T-cell (primary cell): ENCODE measurements at places on chromosomes 1 and 21.

DNA sequence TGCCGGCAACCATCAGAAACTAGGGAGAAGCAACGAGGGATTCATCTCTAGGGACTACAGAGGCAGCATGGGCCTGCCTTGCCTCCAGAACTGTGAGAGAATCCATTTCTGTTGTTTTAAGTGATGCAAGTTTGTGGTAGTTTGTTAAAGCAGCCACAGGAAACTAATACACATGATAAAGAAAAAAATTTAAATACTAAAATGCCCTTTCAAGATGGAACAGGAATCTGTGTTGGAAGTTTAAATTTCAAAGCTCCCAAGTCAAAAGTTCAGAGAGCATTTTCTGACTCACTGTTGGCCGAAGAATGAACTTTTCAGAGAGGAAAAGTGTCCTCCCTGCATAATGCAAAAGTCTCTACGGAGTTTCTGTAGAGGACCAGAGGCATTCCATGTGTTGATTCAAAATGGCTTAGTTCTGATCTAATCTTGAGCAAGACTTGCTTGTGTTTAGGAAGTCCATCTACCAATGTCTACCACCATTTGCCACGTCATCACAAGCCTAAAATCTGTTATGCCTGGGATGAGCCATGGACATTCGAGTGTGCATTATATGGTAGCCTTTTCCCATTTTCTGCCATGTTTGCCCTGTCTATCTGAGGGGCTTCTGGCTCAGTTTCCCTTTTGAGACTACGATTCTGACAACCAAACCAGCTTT lies 22.4 kb upstream of the ARHGAP29 start:
- no peak for DNase-seq

- DNase-seq = no peak
Measured at GRCh38 chr1:39954324-39954869, 548 bp upstream of the MFSD2A start.

DNA sequence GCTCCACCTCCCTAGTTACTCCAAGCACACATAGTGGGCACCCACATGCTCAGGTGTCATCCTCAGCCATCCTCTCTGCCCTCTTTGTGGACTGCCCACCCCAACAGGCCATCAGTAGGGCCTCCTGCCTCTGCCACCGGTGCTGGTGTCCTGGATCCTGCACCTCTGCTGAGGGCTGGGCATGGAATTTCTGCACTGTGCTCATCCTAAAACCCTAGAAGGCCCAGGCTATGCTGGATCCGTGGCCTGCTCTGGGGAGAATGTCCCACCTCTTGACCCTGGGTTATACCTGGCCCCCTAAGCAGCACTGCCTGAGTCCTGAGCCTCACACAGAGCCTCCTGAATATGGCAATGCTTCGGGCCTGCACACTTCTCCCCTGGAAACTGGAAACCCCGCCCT lies 318.3 kb downstream of the MATN1 start:
- DNase-seq = no peak

- DNase-seq = no peak
Measured at GRCh38 chr1:227006226-227006796, 66.2 kb downstream of the COQ8A start.

DNA sequence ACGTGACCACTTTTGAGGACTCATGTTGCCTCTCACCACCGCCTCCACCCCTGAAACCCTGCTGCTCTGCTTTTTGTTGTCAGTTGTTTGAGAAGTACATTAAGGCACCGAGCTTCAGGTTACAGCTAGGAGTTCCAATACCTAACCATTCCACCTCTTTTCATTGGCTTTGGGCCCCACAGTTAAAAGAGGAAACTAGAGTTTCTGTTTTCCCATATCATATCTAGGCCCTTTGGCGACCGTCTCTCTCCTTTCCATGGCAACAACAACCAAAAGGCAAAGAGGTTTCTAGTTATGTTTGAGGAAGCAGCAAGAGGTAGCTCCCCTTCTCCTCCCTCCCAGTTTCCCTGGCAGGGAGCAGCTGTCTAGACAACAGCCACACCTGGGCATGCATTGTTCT lies 5.9 kb downstream of the ANKRD35 start:
- no peak for DNase-seq

GRCh38 chr1:205632669-205633169 lies 908 bp upstream of the ELK4 start:
- DNase-seq = no peak

- no peak for DNase-seq
Measured at GRCh38 chr1:14715802-14716201, 117.3 kb downstream of the KAZN start.

DNA sequence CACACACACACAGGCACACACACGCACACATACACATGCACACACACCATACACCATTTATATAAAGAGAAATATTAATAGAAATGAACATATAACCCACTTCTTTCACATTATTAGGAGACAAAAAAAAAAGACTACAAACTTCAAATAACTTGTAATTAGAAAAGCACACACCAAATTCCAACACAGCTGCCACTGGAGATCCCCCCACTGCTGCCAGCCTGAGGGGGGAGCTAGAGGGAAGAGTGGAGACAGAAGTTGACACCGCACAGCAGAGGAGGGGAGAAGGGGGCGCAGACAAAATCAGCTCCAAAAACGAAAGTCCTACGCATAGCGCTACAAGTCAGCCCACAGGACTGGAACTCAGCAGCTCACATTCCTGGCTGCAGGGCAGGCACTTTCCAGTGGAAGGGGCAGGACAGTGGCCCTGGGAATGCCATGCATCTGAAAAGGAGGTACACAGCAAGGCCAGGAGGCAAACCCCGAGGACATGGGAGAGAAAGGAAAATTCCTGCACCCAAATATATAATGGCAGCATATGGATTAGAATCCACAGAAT lies 36.5 kb downstream of the LGALS8 start:
- DNase-seq = no peak

DNA sequence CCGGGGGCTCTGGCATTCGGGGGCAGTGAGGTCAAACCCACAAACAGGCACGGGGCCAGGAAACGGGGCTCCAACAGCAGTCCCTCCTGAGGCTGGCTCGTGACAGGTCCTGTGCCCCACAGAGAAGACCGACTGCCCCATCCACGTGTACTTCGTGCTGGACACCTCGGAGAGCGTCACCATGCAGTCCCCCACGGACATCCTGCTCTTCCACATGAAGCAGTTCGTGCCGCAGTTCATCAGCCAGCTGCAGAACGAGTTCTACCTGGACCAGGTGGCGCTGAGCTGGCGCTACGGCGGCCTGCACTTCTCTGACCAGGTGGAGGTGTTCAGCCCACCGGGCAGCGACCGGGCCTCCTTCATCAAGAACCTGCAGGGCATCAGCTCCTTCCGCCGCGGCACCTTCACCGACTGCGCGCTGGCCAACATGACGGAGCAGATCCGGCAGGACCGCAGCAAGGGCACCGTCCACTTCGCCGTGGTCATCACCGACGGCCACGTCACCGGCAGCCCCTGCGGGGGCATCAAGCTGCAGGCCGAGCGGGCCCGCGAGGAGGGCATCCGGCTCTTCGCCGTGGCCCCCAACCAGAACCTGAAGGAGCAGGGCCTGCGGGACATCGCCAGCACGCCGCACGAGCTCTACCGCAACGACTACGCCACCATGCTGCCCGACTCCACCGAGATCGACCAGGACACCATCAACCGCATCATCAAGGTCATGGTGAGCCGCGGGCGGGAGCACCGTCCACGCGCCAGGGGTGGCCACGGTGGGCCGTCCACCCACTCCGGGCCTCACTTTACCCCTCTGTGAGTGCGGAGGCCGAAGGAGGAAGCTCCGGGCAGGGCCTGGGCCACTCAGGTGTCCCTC lies 14.2 kb downstream of the COL6A2 start:
- DNase-seq = no peak

GRCh38 chr1:163824006-163824405 lies 502.3 kb downstream of the NUF2 start:
- no peak for DNase-seq

- no peak for DNase-seq
Measured at GRCh38 chr1:4089421-4090175, 189.5 kb upstream of the C1orf174 start.

- no peak for DNase-seq
Measured at GRCh38 chr1:84415396-84415795, 17.1 kb downstream of the DNASE2B start.

DNA sequence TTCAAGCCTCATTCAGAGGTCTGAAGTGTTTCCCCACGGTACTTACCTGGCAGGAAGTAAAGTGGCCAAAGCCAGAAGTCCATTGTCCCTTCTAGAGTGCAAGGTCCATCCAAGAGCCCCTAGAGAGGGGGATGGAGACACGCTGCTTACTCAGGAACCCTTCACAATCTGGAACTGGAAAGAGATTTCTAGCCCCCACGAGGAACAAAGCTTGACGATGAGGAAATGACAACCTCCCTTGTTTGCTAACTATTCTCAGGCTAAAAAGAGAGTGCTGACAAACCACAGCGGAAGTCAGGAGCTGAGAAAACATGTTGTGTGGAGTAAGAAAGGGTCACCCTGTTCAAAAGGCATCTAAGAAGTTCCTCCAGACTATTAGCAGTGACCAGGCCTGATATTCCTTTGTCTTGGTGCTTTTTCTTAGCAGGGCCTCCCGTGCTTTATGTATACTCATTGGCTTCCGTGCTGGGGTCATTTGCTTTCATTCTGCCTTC lies at the start of gene FCMR:
Gene FCMR (minus strand): TSS at position 170 of the 494 bp plus-strand sequence. CDS start 87 bp downstream, at position 83.
- peak; percentile 53 for DNase-seq

- no peak for DNase-seq
Measured at GRCh38 chr1:168582688-168583336, 6.4 kb downstream of the XCL1 start.

- DNase-seq = no peak
Measured at GRCh38 chr1:181910905-181911304, 150.6 kb downstream of the ZNF648 start.

GRCh38 chr1:54358503-54359168 lies 47.6 kb downstream of the SSBP3 start:
- no peak for DNase-seq

GRCh38 chr1:174990382-174990999 lies 9.3 kb upstream of the CACYBP start:
- no peak for DNase-seq

GRCh38 chr21:45639206-45640000 lies 4.1 kb upstream of the PCBP3 start:
- DNase-seq = no peak

DNA sequence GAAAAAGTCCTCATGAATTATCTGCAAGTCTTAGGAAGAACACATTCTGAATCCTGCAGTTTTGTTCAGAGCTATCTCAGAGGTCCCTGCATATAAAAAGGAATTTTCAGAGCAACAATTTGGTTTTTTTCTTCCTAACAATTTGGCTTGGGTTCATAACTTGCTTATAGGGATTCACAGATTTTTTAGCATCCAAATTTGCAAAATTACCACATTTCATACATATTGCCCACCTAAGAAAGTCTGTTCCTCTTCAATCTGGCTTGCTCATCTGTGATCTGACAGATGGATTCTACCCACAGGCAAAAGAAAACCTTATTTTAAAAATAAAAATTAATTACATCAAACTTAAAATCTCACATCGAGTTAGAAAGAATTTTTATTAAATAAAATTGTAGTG lies 714.4 kb upstream of the NCAM2 start:
- DNase-seq = no peak

GRCh38 chr1:28812669-28813468 lies 899 bp downstream of the OPRD1 start:
- no peak for DNase-seq

DNA sequence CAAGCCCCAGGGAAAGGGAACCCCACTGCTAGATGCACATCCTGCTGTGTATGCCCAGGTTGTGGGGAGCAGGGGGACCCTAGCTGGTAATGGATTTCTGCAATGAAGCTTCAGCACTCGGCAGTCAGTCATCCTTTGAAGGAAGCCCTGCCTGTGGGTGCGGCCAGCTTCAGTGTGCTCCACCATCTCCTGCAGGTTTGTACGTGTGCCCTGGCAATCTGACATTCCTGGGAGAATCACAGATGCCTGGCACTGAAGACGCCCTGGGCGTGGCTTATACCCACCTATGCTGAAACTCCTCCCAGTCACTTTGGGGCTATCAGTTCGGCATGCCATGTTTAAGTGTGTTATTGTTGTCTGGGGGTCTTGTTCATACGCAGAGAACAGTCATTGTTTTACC lies 6.8 kb downstream of the SPRR5 start:
- no peak for DNase-seq

DNA sequence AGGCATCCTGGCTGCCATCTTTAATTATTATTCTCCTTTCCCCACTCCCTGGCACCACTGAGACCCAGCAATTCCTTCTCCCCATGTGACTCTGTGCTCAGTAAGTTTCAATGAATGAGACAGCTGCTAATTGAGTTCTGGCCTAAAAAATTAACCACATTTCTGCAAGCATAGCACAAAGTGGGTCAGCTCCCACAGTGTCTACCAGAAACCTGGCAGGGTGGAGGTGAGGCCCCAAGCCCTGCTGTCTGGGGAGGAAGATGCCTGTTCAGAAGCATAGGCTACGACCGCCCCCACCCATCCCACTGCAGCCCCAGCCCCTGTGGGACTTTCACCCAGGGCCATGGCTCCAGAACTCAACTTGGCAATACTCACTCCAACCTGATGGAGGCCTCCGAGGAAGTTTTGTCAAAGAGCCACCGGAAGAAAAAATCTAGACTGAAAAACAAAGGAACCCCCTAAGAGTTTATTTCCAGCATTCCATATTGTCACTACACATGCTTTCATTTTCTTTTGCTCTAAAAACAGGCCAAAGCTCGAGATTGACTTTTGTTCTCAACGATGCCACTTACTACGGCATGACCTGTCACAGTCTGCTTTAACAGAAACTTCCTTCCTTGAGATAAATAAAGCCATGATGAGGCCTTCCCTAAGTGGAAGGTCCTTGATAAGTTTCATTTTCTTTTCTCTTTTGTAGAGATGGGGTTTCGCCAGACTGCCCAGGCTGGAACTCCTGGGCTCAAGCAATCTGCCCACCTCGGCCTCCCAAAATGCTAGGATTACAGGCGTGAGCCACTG lies 26.5 kb downstream of the TMEM63A start:
- no peak for DNase-seq

GRCh38 chr1:151892190-151892589 lies 17.1 kb downstream of the THEM4 start:
- no peak for DNase-seq

- DNase-seq = no peak
Measured at GRCh38 chr21:15788847-15789523, 59.2 kb downstream of the USP25 start.

- no peak for DNase-seq
Measured at GRCh38 chr1:231694465-231695077, 68.0 kb downstream of the DISC1 start.

DNA sequence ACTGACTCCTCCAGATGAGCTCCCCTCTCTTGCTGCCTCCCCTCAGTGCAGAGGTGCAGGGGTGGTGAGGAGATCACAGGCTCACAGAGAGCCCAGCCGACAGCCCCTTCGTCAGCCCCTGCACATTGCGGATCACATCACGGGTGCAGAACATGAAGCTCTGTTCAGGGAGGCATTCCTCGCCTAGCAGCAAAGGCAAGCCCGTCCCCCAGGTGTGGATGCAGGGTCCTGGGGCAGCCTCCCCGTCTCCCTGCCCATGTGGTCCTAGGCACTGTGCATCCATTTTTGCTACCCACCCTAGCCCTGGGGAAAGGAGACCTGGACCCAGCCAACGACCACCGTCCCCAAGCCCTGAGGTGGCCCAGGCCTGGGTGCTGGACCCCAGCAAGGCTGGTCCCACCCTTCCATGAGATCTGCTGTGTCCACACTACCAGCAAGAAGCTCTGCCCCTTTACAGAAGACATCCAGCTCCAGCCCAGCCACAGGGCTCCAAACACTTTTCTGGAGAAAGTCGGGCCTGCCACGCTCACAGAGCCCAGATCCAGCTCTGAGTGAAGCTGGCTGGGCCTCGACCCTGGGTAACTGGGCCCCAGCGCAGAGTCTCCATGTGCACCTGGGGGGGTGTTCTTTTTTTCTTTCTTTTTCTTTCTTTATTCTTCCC lies 248.7 kb downstream of the NPHP4 start:
- no peak for DNase-seq
